Stimulated activated CD4-positive, alpha-beta T cell treated with anti-CD3 and anti-CD28 coated beads, Interleukin-12 subunit alpha, Interleukin-12 subunit beta, amount 100 ng/mL, for 48 hours (primary cell): ENCODE measurements at places on chromosomes 6 and 20.

DNA sequence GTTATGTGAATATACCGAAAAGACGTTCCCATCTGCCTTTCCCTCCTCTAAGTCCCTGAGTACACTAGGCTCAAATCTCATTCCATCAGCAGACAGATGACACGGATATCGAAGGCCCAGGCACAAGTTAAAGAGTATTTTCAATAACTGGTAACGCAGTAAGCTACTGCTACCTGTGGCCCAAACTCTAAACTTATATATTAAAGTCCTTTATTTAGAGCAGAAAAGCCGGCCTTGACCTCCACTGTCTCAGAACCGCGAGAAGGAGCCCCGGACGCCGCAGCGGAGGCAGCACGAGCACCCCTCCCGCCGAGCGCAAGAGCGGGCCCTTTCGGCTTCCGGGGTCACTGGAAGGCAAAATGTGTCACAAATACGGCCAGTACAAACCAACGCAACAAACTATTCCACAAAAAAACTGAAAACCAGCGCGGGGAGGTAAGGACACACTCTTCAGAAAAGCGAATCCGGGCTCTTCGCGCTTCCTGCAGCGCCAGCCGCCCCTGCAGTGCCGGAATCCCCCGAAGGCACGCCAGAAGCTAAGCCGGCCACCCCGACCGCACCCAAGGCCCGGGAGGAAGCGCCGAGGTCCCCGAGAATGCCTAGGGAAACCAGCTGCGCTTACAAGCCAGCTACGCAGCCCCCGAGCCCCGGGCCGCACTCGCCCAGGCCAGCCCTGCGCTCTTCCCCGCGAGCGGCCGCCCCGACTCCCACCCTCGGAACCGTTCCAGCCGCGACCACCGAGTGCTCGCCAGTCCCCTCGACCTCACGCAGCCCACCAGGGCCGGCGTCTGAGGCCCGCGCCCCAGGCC, 681 bp downstream of the DIDO1 start:
- DNase-seq, result no peak

GRCh38 chr20:32623667-32624157, 38.6 kb upstream of the NOL4L start:
- no peak for DNase-seq

- DNase-seq, result no peak
Observed at GRCh38 chr6:37477656-37478435, 21.8 kb downstream of the CCDC167 start.

DNA sequence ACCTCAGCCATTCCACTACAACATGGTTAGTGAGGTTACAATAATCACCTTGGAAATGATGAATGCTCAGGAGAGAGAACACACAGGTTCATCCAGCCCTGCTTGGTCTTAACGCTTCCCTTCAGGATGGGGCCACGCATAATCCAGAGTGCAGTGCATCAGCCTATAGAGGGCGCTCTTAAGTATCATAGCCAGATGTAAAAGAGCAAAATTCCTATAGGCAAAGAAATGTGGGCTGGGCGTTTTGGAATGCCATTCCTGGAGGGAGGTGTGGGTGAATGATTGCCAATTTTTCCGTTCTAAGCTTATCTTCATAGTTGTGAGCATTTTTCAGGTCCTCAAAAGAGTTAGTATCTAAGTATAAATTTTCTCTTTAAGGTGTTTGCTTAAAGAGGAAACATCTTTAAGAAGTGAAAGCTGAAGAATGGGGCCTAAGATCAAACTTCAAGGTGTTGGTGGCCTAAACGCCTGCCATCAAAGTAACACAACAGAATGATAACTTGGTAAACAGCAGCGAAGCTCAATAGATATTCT, 1.8 kb downstream of the RIPOR2 start:
- no peak for DNase-seq

DNA sequence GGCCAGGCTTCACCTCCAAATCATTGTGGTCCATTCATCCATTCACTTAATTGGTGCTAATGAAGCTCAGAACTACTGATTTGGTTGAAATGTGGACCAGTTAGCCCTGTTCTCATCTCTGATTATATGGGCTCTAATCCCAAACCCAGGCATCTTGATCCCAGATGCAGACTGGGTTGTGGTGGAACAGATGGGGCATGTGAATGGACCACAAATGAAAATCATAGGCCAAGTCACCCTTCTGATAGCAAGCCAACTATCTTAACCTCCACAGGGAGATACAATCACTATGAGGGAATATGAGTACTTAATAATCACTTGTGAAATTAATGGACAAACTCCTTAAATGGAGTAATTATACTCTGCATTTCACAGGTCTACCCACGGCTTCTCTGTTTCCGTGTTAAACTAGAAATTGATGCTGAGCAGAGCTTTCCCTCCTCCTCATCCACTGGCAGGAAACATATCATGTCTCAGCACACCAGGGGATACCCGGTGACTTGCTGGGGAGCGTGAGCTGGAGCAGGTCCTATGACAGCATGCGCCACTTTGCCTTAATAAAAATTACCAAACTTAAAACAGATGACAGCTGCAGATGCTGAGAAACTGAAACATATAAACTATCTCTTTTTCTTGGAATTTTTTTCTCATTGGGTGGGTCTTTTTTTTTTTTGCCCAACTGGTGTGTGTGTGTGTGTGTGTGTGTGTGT, 108.8 kb upstream of the HEY2 start:
- no peak for DNase-seq

- DNase-seq, result no peak
Observed at GRCh38 chr6:152246554-152247337, 390.4 kb downstream of the SYNE1 start.
